Activated T-cell treated with anti-CD3 and anti-CD28 coated beads for 48 hours (primary cell): ENCODE measurements at places on chromosomes 3 and 15.

DNA sequence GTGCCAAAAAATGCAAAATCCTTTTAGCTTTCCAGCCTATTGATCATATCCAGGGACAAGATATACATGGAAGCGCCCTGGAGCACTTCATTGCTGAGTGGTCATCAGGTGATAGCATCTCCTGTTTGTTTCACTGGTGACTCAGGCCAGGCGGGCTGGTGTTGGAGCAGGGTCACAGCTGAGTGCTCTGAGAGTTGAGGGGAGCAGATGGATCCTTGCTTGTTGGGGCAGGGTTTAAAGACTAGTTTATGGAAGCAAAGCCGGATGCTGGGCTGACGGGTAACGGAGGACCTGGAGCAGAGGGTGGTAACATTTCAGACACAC lies 405.0 kb upstream of the TPM1 start:
- no peak for DNase-seq

GRCh38 chr15:43150191-43150929 lies 17.0 kb downstream of the TMEM62 start:
- DNase-seq: no peak

GRCh38 chr3:65664446-65664845 lies 374.3 kb downstream of the MAGI1 start:
- DNase-seq: no peak

DNA sequence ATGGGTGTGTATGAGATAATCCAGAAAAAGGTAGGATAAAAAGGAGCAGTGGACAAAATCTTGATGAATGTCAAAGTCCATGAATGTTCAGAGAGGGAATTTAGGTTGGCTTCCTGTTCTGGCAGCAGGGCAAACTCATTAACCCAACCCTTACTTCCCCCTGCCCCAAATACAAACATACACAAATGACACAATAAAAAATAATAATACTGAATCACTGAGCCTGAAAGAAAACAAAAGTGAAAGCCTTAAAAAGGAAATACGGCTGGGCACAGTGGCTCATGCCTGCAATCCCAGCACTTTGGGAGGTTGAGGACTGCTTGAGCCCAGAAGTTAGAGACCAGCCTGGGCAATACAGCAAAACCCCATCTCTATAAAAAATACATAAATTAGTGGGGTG lies 62.9 kb downstream of the GPR176 start:
- DNase-seq: no peak

- no peak for DNase-seq
Measured at GRCh38 chr3:138492980-138493675, 58.7 kb downstream of the ESYT3 start.

DNA sequence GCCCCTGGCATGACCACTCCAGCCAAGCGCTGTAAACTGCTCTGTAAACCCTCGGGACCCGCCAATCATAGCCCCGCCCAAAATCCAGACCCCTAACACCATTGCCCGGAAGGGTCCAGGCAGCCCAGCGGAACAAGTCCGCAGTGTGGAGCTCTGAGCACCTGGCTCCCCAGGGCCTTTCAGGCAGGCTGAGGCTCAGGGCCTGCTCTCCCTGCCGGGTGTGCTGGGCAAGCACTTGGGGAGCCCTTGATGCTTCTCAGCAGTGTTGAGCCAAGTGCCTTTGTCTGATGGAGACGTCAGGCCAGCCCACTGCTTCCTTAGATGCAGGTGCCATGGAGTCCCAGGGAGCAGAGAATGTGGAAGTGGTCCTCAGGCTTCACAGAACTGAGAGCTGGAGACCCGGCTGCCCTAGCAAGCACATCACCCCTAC lies 106.2 kb downstream of the TLE3 start:
- no peak for DNase-seq
